Fibroblast of skin of left biceps (primary cell): ENCODE measurements at places on chromosomes 12 and 14.

DNA sequence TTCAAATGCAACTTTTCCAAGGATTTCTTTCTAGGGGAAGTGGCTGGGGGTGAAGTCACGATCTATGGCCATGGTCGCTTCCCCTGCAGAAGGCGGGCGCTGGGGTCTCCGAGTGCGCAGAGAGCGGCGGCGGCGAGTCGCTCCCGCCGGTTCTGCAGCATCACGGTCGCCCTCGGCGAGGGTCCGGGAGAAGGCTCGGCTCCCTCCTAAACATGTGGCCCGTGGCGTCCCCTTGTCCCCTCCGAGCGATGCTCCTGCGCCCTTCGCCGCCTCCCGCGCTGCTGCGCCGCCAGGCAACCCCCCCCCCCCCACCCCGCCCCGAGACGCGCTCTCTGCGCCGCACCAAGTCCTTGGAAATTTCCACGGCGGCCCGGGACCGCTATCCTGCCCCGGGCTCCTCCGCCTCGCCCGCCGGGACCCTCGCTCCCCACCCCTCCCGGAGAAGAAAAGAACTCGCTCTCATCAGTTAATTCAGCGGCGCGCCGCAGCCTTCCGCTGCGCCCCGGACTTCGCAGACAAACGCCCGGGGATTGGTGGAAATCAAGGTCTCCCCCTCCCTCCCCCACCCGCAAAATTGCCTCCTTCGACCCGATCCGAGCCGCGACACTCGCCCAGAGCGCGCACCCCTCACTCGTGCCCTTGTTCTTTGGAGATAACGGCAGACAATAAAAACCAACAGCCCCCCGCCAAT, at the start of gene ST8SIA1:
ST8SIA1 (minus strand) TSS at position 298 of the 691 bp plus-strand sequence. CDS start 475 bp downstream, outside the sequence.
- DNase-seq, result no peak

- no peak for DNase-seq
These were observed 4.6 kb upstream of the OTUB2 start for GRCh38 chr14:94021416-94022157.

GRCh38 chr14:35553808-35554207, 19.8 kb downstream of the INSM2 start:
- no peak for DNase-seq

- DNase-seq, result no peak
These were observed 6.2 kb upstream of the DHRS2 start for GRCh38 chr14:23629832-23630396.

DNA sequence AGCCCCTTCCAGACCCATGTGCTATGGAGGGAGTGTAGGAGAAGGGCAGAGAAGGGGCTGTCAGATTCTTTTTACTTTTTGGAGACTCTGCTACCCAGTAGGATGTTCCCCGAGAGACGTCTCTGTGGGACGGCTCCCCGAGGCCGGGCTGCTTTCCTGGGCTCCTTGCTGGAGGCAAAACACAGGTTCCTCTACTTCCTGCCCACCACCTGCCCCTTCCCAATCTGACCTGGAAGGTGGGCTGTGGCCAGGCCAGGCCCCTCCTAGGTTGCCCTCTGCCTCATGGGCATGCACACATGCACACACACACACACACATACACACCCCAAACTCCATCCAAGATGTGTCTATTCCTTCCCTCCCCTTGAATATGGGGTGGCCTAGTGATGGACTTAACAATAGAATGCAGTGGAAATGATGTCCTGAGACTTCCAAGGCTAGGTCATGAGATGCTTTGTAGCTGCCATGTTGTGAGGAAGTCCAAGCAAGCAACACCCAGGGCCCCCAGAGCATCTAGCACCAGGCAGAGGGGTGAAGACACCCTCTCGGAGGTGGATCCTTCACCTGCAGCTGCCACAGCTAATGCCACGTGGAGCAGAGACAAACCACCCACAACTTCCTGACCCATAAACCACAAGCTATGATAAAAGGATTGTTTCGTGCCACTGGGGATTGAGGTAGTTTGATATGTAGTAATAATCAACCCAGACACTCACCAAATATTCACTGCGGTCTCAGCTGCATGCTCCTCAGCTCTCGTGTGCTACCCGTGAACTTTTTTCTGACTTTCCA, 1.6 kb upstream of the ASB2 start:
- DNase-seq, result no peak

DNA sequence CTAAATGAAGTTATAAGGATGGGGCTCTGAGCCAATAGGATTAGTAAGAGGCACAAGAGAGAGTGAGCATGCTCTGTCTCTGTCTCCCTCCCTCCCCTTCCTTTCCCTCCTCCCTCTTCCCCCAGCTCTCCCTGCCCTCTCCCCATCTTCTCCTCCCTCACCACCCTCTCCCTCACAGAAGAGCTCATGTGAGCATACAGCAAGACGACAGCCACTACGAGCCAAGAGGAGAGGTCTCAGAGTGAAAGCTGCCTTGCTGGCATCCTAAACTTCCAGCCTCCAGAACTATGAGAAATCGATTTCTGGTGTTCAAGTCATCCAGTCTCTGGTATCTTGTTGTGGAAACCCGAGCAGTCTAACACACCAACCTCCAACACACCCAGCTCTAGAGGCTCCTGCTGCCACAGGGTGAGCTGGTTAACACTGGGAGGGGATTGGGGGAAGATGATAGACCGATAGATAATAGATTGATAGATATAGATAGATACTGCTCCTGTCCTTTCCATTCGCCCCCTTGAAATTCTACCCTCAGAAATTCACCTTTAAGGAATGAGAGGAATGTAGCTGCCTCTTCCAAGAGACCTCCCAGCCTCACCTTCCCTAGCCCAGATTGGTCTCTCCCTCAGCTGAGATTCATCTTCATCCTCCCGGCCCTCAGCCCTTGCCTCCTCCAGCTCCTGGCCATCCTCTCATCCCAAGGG, 25.8 kb upstream of the ACTN1 start:
- no peak for DNase-seq

DNA sequence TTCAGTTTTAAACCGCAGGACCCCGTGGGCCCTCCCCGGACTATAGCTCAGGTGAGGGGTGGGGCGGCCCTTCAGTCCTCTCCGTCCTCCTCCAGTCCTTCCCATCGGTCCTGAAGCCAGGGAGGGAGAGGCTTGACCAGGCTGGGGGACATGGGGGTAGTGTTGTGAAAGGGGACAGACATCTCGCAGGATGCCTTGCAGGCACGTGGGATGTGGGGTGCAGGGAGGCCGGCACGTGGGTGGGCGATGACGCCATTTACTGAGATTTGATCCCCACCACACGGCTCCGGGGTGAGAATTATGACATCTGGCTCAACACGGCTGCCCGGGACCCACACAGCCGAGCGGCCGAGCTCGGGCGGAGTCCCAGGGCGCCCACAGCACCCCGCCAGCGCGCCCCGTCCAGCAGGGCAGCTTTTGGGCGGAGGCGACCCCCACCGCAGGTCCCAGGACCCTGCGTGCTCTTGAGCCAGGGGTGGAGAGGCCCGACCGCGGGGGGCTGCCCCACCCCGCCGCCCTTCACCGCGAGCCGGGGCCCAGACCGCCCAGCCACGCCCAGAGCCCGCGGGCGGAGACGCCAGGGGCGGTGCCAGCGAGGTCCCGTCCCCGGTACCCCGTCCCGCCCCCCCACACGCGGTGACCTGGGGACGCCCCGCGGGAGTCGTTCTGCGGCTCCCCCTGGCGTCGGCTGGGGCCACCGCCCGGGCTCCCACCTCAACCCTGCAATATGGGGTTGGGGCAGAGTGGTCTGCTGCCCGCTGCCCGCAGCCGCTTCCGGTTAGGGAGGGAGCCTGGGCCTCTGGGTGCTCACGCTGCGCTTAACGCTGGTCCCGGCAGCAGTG, 3.3 kb upstream of the EXOC3L4 start:
- no peak for DNase-seq

DNA sequence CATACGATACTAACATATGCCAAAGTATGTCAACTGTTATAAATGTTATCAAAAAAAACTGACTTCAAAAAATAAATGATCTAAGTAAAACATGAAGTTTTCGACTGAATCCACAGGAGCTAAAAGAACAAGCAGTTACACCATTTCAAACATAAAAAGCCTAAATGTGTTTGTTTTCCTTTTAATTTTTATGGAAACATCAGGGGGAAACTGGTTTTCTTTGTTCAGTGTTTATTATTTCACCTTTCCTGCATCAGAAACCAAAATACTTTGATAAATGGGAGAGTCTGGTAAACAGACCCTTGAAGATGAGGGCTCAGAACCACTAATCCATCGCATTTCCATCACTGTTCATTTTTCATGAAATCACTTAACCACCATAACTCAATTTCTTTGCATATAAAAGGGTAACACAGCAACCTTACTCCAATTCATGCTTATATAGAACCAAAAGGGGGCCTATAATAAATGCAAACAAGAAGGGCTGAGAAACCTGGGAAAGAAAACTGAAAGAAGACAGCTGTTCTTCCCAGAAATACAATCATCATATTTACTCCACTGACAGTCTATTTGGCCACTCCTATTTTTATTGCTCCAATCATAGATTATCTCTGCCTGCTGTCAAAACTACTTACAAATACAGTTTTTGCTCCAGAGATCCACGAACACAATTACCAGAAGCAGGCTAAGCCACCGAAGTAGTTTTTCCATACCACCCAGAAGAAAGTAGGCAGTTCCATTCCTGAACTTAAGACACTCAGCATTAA, 17.0 kb downstream of the FGD6 start:
- no peak for DNase-seq

DNA sequence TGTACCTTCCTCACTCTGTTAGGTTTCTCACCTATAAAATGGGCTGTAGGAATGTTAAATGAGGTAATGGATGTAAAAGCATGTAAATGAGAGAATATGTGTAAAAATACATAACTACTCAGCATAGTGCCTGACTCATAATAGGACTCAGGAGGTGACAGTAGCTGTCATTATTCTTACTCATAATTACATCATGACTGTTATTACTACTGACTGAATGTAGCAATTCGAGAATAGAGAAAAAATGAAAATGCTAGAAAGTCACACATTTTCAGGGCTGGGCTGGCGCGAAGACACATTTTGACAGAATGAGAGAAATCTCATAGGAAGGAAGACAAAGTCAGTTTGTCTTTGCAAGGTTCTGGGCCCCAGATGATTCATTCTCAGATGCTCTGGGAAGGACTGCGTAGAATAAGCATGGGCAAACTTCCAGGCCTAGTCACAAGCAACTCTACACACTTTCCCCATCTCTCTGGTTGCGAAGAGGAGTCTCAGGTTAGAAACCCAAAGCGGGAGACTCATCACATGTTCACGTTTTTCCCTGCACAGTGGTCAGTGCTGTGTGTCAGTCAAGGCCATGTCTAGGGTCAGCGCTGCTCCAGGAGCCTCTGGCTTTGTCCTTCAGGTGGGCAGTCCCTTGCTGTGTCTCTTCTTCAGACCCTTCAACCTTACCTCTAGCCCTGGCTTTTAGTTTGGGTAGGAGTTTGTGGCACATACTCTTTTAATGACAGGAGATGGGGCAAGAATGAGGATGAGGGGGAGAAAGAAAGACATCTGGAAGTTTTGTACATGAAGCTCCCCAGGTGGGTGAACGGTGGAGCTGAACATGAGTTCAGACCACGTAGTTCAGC, 8.4 kb downstream of the GPRC5A start:
- peak; percentile 87 for DNase-seq

GRCh38 chr12:106358396-106359241, 1.1 kb downstream of the POLR3B start:
- DNase-seq, result no peak

- no peak for DNase-seq
These were observed 20.0 kb upstream of the KDM2B start for GRCh38 chr12:121600702-121601336.

DNA sequence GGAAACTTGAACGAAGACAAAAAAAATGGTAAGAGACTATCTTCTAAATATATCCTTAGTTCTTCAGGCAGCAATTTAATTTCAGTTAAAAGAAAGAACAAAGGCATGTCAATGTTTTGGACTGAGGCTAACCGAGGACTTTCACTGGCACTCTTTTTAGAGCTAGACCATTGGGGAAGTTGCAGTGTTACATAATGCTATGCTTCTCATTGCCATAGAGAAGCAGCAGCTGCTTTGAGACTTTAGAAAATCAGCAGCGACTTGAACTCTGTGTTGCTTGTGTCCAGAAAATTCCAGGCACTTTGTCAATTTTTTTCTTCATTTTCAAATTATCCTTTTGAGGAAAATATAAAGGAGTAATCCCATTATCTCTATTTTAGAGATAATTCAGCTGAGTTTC, 964.2 kb downstream of the NRXN3 start:
- DNase-seq, result no peak

GRCh38 chr12:107469011-107469410, 216.6 kb upstream of the PWP1 start:
- no peak for DNase-seq

DNA sequence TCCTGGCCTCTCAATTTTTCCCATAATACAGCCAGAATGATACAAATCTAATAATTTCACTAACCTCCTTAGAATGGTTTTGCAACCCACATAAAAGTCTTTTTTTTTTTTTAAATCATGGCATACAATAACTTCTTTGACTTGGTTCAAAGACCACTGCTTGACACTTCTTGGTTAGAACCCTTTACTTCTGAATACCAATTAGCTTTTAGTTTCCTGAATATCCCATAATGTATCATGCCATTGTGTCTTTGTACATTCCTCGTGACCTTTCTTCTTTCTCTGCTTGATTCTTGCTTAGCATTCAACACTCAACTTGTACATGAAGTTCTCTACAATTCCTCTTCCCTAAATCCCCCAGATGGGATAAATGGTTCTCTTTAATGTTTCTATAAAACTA, 19.3 kb downstream of the KLHL28 start:
- no peak for DNase-seq

- no peak for DNase-seq
These were observed 67.6 kb downstream of the FOXN3 start for GRCh38 chr14:89349171-89350008.

DNA sequence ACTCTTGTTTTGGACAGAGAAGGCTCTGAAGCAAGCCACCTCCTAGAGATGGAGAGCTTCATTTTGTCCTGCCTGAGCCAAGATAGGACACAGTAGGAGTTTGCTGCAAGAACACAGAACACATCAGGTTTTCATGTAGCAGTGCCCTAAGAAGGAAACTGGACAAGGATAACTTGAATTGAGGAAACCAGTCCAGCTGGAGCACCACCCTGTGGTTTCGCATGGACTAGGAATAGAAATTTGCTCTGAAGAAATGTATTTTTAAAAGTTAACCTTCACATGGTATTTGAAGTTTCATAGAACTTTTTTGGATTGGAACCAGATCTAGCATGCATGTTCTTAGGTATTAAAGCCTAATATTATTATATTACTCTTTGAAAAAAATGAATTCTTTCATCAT, 68.8 kb downstream of the RERG start:
- no peak for DNase-seq

DNA sequence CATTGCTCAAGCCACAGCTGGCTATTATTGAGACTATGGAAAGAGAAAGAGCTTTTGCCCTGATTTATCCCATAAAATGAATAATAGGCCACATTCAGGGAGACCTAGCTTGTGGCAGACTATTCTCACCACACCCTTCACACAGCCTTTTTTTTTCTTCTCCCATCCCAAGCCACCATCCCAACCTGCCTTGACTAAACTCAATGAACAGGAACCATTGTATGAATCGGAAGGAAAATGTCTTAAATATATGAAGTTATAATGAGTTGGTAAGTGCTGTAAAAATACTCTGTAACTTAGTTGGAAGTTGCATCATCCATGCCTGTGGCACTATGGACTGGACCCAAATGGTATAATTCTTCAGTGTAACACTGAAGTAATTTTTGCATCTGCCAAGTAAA, 338.4 kb downstream of the RAD51B start:
- DNase-seq, result peak; percentile 52

- DNase-seq, result peak; percentile 89
These were observed 21.9 kb upstream of the KLC1 start for GRCh38 chr14:103606963-103607668.
